ENCODE measurements at places on chromosomes 3 and 15.

GRCh38 chr3:71446260-71446659, 137.3 kb downstream of the FOXP1 start:
- no peak for DNase-seq

GRCh38 chr3:130259166-130259874, 86.2 kb upstream of the COL6A5 start:
- DNase-seq: no peak

GRCh38 chr3:13016083-13016720, 57.0 kb downstream of the IQSEC1 start:
- peak; percentile 37 for DNase-seq

GRCh38 chr3:33848624-33849347, 50.4 kb downstream of the PDCD6IP start:
- DNase-seq: no peak

DNA sequence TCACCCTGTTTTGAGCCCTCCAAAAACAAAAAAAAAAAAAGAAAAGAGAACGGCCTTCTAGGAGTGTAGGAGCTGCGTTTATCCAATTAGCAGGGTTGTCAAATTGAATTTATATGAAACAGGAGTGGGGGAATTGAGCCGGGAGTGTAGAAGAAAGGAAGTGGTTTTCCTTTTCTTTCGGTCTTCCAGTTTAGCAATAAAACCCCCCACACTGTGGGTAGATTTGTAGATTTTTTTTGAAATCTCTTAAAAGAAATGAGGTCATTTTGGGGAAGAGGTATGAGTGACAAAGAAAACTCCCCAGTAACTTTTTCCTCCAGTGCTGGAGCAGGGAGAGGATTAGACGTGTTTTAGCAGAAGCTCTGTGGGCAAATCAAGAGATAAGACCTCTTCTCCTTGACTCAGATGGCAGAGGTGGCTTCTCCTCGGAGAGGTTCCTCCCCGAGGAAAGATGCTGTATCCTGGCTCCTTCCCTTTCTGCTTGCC, 30.8 kb downstream of the BOC start:
- DNase-seq: no peak

GRCh38 chr3:29447946-29448627, 167.2 kb downstream of the RBMS3 start:
- no peak for DNase-seq

DNA sequence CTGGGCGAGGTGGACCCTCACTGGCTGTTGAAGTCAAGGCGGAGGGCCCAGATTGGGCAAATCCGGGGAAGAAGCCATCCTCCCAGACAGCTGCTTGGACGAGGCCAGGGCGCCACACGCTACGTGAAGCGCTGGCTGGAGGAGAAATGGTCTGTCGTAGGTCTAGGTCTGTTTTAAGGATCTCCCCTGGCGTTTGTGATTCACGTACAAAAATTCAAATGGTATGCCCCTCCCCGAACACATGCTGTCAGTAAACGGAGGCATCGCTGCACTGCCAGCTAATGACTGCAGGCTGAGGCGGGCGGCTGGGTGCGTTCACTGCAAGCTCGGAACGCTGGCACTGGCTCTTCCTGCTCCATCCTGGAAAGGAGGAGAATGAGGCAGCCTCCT, 69.9 kb downstream of the EPHB3 start:
- no peak for DNase-seq

GRCh38 chr3:143769616-143770015, 78.7 kb downstream of the SLC9A9 start:
- no peak for DNase-seq

- no peak for DNase-seq
Measured at GRCh38 chr3:94996743-94997142, 933.9 kb downstream of the NSUN3 start.

DNA sequence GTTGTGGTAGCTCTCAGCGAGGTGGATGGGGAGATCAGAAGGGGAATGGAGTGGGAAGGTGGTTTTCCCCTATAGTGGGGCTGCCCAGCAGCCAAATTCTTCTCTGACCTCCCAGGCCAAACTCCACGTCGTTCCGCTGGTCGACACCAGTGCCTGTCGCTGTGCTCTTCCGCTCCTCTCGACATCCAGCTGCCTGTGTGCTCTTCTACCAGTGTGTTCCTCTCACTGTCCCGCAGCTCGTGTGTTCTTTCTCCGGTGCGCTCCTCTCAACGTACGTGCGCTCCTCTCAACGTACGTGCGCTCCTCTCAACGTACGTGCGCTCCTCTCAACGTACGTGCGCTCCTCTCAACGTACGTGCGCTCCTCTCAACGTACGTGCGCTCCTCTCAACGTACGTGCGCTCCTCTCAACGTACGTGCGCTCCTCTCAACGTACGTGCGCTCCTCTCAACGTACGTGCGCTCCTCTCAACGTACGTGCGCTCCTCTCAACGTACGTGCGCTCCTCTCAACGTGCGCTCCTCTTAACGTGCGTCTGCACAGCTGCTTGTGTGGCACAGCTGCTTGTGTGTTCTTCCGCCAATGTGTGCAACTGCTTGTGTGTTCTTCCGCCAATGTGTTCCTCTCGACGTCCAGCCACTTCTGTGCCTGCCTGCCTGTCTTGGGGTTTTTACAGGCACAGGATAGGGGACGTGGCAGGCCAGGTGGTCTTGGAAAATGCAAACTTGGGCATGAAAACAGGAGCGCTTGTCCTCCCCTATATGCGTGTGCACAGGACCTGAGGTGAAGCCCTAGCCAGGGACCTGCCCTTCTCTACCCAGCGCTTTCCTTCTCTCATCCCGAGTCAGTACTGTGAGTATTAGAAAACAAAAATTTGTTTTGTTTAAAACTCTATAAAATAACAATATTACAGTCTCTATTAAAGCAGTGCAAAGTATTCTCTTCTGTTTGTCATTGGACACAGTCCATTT, 991.1 kb downstream of the GBE1 start:
- no peak for DNase-seq

GRCh38 chr3:27613846-27614500, 108.2 kb downstream of the EOMES start:
- no peak for DNase-seq

GRCh38 chr15:39618063-39618823, 37.4 kb downstream of the THBS1 start:
- DNase-seq: no peak

DNA sequence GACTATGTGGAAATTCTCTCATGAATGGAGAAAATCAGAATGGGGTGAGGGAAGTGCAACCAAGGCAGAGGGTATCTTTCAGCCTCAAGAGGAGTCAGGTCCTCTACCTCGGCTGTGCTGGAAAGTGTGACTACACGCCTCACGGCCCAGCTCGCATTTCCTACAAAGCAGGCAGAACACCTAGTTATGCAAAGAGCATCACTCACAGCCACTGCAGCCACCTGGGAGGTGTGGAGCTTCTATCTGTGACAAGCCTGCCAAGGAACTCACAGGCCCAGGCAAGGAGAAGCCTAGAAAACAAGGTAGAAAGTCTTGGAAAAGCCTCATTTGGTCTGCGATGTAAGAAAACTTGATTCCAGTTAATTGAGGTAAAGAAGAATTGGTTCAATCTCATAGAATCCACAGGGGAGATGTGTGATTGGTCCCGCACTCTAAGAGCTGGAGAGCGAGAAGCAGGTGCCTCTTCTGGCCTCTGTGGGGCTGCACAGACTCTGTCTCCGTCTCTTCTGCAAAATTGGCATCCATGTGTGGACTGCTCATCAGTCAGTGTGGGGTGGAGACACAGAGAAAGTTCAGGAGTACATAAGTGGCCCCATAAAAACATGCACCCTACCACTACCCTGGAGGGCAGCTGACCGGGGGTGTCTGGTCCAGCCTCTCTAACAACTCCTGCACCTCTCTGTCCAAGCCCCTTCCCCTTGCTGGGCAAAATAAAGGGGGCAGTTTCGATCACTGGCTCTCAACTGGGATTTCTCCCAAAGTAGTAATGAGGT, 76.8 kb downstream of the TAMM41 start:
- no peak for DNase-seq

DNA sequence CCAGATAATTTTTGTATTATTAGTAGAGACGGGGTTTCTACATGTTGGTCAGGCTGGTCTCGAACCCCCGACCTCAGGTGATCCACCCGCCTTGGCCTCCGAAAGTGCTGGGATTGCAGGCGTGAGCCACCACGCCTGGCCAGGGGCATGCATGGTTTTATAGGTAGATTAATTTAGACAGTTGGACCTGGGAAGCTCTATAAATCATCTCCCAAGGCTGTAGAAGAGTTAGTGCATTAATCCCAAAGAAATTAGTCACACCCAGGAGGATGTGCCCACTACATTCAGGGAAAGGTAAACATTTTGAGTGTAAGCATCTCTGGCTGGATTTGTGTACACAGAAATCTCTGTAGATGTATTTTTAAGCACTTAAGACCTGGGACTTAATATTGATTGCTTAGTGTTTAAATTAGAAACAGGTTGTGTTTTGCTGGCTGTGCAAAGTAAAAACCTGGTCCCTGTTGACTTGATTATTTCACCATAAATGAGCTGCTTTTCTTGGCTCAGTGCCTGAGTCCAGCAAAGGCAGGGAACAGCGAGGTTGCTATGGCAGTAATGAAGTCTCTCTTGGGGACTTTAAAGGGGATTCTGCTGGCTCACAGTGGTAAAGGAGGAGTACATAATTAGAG, 19.2 kb downstream of the EXOSC7 start:
- DNase-seq: no peak

DNA sequence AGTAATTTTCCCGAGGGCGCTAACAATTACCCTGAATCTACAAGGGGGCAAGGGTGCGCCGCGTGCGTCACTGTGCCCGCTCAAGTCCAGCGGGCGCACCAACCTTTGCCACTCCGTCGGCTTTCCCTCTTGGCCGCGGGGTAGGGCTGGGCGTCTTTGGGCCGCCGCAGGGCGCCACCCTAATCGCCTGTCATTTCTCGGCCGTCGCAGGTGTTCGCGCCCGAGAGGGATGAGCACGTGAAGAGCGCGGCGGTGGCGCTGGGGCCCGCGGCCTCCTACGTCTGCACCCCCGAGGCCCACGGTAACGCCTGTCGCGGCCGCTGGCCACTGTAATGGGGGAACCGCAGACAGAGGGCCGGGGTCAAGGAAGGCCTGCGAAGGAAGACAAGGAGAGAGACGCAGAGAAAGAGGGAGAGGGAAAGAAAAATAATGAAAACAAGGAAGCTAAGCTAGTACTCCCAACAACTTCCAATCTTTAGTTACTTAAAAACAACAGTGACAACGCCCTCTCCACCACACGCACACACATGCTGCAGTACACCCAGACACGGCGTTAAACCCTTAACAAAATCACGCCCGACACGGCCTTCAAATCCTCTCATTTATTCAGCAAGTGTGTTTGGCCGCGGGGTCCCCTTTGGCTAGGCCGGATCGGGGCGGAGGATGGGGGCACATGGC, 3.8 kb downstream of the SKOR1 start:
- DNase-seq: no peak

GRCh38 chr3:4471907-4472306, 4.8 kb upstream of the SUMF1 start:
- no peak for DNase-seq

DNA sequence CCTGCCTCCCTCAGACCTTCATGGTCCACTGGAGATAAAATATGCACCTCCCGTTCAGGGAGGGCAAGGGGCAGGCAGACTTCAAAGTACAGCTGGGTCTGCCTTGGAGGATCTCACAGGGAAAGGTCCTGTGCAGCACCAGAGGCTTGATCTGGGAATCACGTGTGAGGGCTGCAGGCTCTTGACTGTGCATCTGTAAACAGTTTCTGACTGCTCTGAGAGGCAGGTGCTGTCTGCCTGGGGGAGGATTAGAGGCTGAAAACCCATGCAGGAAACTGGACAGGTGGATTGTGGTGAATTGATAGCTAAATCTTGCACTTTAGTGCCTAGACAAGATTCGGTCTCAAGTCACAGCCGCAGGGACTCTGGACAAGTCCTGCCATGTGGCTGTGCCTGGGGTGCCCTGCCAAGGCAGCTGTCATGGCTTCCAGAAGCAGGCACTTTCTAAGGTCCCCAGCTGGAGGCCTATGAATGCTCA, 239.3 kb downstream of the EPHB1 start:
- DNase-seq: no peak

GRCh38 chr3:12922306-12922705, 80.9 kb upstream of the RPL32 start:
- no peak for DNase-seq

GRCh38 chr15:31427411-31427810, 100.8 kb downstream of the KLF13 start:
- DNase-seq: no peak

DNA sequence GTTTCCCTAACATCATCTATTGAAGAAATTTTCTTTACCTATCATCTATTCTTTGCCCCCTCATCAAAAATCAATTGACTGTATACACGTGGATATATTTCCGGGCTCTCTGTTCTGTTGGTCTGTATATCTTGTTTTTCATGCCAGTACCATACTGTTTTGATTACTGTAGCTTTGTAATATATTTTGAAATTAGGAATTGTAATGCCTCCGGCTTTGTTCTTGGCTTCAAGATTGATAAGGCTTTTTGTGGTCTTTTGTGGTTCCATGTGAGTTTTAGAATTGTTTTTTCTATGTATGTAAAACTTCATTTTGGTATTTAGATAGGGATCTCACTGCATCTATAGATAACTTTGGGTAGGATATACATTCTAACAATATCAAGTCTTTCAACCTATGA, 454.4 kb downstream of the LPP start:
- no peak for DNase-seq

DNA sequence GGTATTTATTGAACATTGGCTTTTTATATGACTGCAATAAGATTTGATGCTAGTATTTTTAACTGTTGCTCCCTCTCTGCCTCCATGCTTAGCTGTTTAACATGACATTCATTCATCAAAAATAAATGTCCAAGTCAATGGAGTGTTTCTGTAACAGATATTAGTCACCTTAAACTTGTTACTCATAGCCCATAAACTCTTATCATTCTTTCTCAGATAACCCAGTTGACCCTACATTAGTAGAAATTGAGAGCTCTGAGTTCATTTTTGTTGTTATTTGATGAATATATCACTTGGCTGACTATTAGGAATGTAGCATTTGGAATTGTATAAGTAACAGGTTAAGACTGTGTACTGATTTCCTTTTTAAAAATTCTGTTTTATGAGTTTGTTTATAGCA, 201.1 kb downstream of the UBE2E2 start:
- no peak for DNase-seq

- no peak for DNase-seq
Measured at GRCh38 chr3:77967621-77968020, 927.7 kb downstream of the ROBO2 start.

GRCh38 chr3:175267121-175267531, 408.0 kb downstream of the NAALADL2 start:
- no peak for DNase-seq

GRCh38 chr3:41200669-41201021, 1.3 kb downstream of the CTNNB1 start:
- no peak for DNase-seq

Data from activated CD8-positive, alpha-beta memory T cell treated with anti-CD3 and anti-CD28 coated beads, Interleukin-2, amount 50 U/mL, for 4 hours (primary cell).